Smooth muscle cell of the brain vasculature (primary cell): ENCODE measurements at places on chromosomes 11 and 22.

DNA sequence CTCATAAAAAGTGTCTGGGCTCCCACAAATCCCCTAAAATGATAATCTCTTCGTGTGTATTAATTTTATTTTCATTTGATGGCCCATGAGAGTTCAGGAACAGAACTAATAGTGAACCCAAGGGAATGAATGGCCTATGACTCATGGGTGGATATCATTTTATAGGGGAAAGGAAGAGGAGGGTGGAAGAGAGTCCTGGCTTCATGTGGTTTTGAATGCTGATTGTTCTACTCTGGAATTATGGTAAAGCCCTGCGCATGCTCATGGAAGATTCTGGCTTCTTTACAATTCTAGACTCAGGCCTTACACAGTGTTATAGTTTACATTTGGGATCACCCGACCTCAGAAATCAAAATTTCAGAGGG lies 35.2 kb downstream of the MAML2 start:
- DNase-seq = peak; percentile 61

- DNase-seq = no peak
These were observed 16.6 kb downstream of the KCNQ1 start for GRCh38 chr11:2461253-2461955.

- no peak for DNase-seq
These were observed at the start of gene NEAT1 for GRCh38 chr11:65422633-65423515. NEAT1 (plus strand) TSS chr11:65422798.

DNA sequence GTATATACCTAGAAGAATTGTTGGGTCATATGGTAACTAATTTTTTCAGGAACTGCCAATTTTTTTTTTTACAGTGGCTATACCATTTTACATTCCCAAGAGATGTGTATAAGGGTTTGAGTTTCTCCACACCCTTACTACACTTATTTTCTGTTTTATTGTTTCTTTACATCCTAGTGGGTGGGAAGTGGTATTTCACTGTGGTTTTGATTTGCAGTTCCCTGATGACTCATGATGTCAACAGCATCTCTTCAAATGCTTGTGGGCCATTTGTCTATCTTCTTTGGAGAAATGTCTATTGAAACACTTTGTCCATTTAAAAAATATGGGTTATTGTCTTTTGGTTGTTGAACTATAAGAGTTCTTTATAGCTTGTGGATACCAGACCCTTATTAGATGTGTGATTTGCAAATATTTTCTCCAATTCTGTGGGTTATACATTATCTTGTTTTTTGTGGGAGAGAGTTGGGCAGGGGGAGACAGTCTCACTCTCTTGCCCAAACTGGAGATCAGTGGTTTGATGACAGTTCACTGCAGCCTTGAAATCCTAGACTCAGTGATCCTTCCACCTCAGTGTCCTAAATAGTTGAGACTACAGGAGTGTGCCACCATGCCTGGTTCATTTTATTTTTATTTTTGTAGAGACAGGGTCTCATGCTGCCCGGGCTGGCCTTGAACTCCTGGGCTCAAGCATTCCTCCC lies 30.3 kb upstream of the PISD start:
- DNase-seq = no peak

GRCh38 chr11:103619480-103619879 lies 417.0 kb upstream of the DDI1 start:
- no peak for DNase-seq

DNA sequence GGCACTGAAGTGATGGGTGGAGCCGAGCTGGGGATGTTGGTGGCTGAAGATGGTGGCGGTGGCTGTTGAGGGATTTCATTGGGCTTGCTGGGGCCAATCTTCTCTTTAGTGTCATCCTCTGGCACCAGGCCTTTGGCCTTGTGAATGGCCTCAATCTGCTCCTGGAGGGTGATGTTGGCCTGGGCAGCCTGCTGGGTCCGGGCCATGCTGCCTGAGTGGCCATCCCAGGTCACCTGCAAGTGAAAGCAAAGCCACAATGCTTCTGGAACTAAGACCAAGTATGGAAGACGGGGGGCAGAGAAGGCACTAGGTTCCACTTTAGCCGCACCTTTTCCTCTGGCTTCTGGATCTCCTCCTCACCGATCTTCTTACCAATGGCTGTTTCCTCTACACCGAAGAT lies 12.1 kb upstream of the TBC1D10A start:
- DNase-seq = no peak

GRCh38 chr22:41598081-41598480 lies 8.4 kb upstream of the PMM1 start:
- peak; percentile 24 for DNase-seq

DNA sequence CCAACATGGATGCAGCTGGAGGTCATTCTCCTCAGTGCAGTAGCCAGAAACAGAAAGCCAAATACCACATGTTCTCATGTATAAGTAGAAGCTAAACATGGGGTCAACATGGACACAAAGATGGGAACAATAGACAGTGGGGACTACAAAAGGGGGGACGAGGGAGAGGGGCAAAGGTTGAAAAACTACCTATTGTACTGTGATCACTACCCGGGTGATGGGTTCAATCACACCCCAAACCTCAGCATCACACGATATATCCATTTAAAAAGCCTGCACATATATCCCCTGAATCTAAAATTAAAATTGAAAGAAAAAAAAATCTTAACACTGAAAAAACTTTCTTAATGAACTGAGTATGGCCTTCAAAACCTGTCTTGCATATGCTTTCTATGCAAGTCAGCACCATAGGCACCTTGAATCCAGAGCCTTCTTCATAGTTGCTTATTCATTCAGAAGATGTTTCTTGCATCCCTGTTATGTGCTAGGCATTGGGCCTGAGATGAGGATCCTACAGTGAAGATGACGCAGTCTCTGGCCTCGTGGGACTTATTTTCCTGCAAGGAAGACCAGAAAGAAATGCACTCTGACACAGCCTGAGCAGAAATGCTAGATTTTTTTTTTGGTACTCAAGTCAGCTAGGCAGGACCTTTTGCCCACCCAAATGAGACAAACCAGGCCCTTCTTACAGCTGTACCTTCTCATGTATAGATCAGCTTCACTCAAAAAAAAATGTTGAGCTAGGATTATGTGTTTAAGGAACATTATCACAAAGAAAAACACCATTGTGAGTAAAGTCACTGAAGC lies 21.0 kb downstream of the NNMT start:
- no peak for DNase-seq

DNA sequence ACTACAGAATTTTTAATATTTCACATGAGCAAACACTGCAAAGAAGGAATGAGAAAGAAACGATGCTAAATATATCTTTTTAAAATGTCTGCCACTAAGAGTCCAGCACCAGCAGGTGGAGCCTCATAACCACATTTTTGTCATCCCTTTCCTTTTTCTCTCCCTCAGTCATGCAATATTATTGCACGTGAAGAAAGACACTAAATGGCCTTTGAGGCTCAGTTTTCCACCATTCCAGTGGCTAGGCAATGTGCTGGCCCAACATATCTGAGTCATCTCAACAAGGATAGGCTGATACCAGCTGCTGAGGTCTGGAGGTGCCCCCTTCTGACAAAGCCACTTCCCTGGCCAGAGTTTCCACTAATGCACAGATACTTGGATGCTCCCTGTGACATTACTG lies 1.8 kb downstream of the ALKBH8 start:
- DNase-seq = peak; percentile 17

DNA sequence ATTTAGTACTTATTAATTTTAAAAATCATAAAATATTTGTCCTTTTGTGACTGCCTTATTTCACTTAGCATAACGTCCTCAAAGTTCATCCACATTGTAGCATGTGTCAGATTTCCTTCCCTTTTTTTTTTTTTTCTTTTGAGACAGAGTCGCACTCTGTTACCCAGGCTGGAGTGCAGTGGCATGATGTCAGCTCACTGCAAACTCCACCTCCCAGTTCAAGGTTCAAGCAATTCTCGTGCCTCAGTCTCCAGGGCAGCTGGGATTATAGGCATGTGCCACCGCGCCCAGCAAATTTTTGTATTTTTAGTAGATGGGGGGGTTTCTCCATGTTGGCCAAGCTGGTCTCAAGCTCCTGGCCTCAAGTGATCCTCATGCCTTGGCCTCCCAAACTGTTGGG lies 10.6 kb downstream of the RAB6A start:
- DNase-seq = no peak

GRCh38 chr11:78344094-78344493 lies 73.5 kb downstream of the GAB2 start:
- DNase-seq = no peak

- no peak for DNase-seq
These were observed 13.0 kb downstream of the SCGB2A1 start for GRCh38 chr11:62221498-62221897.

- peak; percentile 80 for DNase-seq
These were observed 38.8 kb upstream of the POU2AF1 start for GRCh38 chr11:111417766-111418435.

GRCh38 chr22:38353701-38354100 lies 36.5 kb upstream of the CSNK1E start:
- no peak for DNase-seq

GRCh38 chr11:87063982-87064381 lies 26.2 kb downstream of the TMEM135 start:
- no peak for DNase-seq

GRCh38 chr11:36019005-36019596 lies 75.2 kb downstream of the LDLRAD3 start:
- no peak for DNase-seq

GRCh38 chr11:66465373-66466224 lies 1.1 kb upstream of the PELI3 start:
- no peak for DNase-seq

DNA sequence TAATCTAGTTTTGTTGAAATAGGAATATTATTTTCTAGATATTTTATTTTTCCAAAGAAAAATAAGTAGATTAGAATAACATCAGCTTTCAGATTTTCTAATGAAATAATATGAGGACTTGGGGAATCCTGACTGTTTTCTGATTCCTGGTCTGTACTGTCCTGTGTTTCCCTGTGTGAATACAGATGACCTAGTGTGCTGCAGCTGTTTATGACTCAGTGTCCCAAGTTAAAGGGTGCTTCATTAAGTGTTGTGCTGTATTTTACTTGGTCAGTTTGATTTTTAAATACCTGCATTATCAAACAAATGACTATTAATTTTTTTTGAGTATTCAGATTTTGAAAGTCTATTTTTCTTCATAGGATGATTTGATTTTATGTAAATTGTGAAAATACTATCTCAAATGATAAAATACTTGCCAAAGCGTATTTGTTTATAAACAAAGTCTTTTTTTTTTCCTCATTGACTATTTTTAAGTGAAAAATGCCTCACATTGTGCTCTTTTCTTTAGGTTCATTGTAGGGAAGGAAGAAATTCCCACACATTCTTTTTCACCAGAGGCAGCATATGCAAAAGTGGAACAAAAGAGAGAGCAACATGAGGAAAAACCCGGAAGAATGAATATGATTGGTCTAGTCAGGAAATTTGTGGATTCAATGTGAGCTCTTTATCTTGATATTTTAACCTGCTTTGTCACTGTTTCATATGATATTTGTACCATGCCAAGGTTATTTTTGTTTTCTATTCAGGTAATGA lies 264.2 kb downstream of the TMEM135 start:
- no peak for DNase-seq

GRCh38 chr22:44351685-44352377 lies 39.1 kb upstream of the SHISAL1 start:
- DNase-seq = no peak

DNA sequence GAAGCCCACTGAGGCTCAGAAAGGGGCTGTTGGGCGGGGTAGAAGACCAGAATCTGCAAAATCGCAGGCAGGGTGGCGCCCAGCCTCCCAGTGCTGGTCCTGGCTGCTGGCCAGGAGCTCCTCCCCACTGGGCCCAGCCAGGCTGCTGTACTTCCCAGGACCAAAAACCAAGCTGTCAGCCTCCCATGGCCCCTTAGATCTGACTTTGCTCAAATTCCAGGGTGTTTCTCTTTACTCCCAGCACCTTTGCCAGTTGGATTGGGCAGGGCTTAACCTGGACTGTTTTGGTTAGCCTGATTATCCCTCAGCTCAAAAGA lies 44.2 kb upstream of the WEE1 start:
- no peak for DNase-seq

GRCh38 chr22:44578516-44579230 lies 80.6 kb upstream of the RTL6 start:
- no peak for DNase-seq

DNA sequence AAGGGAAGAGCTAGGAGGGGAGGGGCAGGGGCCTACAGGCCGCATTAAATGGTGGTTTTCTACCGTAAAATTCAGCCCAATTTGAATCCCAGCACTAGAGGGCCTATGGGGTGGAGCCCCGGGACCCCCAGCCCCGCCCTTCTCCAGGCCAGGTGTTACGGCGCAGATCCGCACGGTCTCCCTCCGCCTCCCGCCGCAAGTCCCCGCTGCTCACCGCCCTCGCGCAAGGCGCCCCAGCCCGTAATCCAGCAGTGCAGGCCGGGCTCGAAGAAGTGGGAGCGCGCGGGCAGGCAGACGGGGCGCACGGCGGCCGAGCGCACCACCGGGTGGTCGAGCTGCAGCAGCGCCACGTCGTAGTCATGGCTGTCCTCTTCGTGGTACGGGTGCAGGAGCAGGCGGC lies 17.3 kb downstream of the KCTD17 start:
- no peak for DNase-seq

DNA sequence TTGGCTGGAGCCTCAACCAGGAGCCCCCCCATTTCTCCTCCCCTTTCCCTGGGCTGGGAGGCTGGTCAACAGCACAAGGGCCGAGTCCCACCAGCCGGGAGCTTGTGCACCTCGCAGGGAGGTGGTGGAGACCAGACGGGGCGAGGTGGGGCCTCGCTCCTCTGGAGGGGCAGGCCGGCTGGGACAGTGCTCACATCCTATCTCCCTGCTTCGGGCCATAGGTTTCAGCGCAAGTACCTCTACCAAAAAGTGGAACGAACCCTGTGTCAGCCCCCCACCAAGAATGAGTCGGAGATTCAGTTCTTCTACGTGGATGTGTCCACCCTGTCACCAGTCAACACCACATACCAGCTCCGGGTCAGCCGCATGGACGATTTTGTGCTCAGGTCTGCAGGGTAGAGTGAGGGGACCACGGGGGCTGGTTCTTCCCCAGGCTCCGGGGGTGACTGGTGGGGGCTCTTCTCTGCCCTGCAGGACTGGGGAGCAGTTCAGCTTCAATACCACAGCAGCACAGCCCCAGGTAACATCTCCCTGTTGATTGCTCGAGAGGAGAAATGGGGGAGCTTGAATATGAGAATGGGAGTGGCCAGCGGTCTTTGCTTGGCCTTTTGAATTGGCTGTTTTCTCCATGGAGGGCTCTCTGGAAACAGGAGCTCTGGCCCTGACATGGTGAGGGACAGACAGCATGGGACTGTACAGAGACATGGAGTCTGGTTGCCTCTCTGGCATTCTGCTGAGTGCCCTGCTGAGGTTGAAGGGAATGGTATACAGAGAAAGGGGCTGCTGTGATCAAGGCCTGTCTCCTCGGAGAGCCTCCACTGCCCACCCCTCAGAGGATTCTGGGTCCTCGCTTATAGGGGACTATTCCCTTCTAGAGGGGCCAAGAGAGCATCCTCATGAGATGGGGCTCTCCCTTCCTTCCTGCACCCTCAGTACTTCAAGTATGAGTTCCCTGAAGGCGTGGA lies 3.3 kb downstream of the SIDT2 start:
- DNase-seq = no peak

GRCh38 chr11:118055966-118056365 lies 20.9 kb upstream of the TMPRSS4 start:
- no peak for DNase-seq

DNA sequence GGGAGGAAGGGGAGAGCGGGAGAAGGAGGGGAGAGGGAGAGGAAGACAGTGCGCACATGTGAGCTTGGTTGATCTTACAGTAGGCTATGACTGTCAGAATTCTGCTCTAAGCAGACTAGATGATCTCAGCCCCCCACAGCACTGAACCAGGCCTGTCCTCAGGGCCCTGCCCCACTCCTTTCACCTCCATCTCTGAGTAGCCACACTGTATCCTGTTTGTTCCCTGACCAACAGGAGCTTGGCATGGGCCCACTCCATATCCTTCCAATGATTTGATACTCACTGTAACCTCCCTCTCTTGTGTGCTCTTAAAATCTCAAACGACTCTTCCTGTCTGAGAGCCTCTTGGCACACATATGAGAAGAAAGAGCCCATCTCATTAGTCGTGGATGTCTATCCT lies 86.1 kb upstream of the PARVA start:
- no peak for DNase-seq
